ENCODE measurements at places on chromosomes 12 and 14.

DNA sequence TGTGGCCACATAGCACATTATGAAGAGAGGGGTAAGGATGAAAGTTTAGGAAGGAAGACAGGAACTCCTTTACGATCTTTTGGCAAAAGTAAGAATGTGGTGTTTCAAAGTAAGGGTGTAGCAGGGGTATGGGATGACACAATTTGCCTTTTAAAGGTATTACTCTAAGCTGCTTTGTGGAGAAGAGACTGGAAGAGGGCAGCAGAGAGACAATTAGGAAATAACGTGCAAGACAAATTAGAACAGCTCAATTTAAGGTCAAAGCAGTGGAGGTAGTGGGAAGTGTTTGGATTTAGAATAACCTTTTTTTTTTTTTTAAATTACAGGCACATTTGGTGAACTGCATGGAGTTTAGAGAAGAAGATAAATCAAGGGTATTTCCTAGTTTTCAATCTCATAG lies 342.6 kb downstream of the NOVA1 start:
- no peak for DNase-seq

DNA sequence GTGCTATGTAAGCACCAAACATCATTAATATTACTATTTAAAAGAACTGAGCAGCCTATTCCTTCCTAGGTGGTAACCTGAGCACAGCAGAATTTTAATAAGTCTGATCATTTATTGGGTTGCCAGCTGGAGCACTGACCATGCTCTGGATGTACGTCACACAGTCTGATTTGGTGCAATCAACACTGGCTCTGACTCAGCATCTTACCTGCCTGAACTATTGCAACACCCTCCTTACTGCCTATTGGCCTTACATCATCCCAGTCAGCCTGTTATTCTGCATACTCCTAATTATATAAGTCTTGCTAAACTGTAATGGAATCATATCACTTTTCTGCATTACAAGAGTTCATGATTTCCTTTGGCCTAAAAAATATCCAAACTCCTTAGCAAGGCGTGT lies 149.7 kb downstream of the PTPRO start:
- DNase-seq, result no peak

DNA sequence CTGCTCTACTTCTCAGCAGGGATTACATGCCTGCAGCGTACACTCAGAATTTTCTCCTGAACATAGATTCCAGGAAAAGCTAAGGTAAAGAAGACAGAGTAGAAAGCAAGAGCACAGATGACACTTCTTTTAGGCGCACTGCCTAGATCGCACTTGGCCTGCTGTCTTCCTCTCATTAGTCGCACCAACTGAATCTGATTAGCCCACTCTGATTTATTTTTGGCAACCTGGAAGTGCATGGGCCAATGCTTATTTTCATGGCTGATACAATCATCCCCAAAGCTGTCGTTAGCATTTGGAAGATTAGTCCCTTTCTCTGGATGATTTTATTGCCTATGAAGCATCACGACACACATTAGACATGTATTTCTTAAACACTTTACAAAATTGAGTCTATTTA lies 152.5 kb downstream of the PTPRO start:
- no peak for DNase-seq

- DNase-seq, result no peak
These were observed at the start of gene TMPRSS12 for GRCh38 chr12:50842637-50843493. Gene TMPRSS12 (plus strand): TSS chr12:50842926. CDS start chr12:50842965, 39 bp downstream.

- no peak for DNase-seq
These were observed 17.9 kb downstream of the CIT start for GRCh38 chr12:119859241-119859640.

- no peak for DNase-seq
These were observed 78.6 kb downstream of the POLR3B start for GRCh38 chr12:106436164-106436563.

DNA sequence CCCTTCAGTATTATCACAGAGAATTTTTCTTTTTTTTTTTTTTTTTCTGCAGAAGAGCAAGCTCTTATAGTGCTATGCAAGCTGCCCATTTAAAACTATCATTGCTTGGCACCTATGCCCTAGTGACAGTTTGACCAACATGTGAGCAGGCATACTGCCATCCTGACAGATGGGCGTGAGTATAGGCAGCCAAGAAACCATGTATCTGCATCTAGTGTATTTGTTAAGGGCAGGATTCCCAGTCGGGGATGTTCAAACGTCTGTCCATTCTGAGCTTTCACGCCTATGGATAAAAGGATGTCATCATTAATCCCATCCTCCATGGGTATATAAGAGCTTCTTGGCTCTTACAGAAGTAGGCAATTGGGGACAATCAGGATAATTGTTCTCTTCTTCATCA lies 8.8 kb downstream of the VRK1 start:
- DNase-seq, result no peak

All from brain microvascular endothelial cell (primary cell).